NCI-H2081 (cell line): ENCODE measurements at places on chromosomes 4 and X.

- DNase-seq: no peak
Observed at GRCh38 chr4:119035951-119036737, 99.5 kb upstream of the MYOZ2 start.

DNA sequence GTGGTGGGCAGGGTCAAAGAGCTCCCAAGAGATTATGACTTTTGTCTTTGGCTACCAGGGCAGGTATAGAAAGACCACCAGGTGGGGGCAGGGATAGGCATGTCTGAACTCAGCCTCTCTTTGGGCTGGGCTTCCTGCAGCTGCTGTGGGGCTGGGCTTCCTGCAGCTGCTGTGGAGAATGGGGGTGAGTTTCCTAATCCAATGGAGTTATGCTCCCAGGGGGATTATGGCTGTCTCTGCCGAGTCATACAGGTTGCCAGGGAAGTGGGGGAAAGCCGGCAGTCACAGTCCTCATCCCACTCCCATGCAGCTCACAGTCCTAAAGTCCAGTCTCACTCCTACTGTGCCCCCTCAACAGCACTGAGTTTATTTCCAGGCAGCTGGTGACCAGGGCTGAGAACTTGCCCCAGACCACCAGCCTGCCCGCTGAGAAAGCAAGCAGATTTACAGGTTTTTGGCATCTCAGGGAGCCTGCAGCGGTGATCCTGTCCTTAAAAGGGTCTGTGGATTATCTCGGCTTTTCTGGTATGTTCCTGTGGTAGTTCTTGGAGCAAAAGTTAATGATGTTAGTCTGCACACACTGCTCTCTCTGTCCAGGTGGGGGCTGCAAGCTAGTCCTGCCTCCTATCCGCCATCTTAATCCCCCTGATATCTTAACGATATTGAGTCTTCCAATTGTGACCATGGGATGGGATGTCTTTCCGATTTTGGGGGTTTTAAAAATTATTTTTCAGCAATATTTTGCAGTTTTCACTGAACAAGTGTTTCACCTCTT, 133.4 kb downstream of the RTL9 start:
- DNase-seq: no peak

- no peak for DNase-seq
Observed at GRCh38 chr4:168474660-168475320, 5.5 kb downstream of the DDX60L start.

GRCh38 chr4:130486186-130486585, 1390.2 kb downstream of the C4orf33 start:
- no peak for DNase-seq

GRCh38 chr4:47493238-47494123, 8.4 kb downstream of the ATP10D start:
- no peak for DNase-seq
